T-helper 1 cell (primary cell): ENCODE measurements at places on chromosomes 3 and 15.

DNA sequence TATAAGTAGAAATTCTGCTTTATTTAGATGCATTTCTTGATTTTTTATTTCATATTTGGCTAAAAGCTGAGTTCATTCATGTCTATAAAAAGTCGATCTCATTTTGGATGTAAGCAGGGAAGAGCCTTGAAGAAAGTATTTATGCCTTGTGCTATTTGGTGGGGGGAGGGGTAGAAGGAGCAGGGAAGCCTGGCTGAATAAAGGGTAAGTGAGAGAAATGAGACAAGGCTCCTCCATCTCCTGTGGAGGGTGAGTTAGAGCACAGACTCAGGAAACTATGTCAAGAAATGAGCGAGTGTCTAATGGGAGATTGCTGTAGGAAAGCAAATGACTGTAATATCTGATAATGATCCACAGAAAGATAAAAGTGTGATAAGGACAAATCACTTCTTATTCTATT lies 121.8 kb upstream of the ATP11B start:
- DNase-seq = no peak

DNA sequence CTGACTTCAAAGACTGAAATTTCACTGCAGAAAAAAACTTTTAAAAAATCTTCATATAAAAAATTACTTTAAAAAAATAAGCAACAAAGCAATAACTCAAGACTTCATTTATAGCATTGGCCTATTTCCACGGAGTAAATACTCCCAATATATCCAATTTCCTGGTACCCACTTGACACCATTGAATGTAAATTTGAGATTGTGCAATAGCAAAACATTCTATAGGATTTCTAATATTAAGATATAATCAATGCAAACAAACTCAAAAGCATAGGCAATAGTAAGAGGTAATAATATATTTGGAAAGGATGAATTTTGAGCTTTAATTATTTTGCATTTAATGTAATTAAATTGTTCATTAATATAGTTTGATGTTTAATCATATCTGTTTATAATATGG lies 148.0 kb upstream of the CNTN6 start:
- no peak for DNase-seq

DNA sequence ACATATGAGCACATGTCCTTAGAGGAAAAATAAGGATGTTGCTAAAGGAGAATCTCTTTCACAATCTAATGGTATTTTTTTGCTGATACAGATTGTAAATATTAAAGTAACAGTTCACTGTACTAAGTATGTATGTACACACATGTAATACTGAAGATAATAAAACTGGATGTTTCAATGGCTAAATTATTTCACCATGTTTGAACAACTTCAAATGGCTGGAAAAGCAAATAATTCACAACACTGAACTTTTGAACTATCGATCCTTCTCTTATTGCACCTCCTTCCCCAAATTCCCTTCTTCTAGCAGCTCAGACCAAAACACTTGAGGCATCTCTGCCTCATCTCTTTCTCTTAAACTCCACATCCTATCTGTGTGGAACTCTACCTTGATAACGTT lies 149.5 kb downstream of the EPHA3 start:
- no peak for DNase-seq

DNA sequence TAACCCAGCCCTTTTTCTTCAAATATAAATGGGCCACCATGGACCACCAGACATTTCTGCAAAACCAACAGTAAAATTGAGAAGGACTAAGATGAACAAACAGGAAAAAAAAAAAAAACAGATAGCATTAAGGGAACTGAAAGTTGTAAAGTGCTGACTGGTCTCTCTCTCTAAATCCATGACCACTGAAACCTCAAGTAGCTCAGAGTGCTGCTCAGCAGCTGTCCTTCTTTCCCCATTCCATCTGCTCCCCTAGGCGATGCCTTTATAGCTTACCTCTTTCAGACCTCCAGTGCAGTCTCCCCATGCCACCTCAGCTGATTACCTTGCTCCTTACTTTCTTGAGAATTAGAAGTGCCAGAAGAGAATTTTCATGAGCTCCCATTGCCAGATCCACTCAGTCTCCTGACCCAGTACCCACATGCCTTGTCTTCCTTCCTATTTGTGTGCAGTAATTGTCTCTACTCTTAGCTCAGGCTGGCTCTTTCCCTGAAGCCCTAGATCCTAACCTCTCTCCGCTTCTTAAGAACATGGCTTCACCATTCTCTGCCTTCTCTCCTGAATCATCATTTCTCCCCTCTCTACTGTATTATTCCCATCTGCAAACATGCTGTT lies 23.9 kb upstream of the XIRP1 start:
- DNase-seq = no peak

DNA sequence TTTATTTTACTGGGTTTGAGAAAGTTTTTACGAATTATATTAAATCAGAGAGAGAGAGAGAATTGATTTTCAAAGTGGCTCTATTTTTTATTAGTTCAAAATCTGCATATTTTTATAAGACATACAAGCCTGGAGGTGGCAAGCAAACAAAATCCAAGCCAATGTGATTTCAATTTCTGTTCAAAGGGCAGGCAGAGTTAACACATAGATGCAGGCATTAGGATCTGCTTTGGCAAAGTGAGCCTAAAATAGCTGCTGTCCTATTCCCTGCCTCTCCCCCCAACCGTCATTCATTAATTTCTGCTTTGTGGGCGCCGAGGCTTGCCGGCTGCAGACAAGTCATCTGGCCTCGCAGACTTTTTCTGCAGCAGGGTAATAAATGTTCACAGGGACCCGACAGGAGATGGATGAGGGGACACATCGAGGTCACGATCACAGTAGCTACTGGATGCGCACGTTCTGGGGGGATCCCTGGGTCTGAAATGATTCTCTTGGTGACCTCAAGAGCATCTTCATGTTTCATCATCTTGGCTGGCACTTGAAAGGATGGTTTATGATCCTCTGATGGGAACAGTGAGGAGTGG lies 123.9 kb upstream of the SLC6A11 start:
- DNase-seq = no peak

DNA sequence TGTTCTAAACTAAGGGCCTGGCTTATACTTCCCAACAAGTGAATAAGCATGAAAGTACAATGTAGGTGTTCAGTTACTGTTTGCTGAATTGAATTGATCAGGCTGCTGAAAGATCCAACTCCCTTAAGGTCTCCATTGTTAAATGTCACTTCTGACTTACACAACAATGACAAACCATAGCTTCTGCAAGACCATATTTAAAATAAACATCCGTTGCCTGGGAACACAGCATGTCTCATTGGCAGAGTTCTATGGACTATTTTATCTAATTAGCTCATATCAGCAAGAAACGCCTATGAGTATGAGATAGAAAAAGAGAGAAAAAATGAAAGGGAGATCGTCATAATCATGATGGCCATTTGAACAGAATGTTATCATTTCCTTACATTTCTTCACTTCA lies 605.4 kb downstream of the FGF12 start:
- DNase-seq = no peak

GRCh38 chr15:24877174-24877573 lies 77.6 kb upstream of the SNRPN start:
- no peak for DNase-seq

DNA sequence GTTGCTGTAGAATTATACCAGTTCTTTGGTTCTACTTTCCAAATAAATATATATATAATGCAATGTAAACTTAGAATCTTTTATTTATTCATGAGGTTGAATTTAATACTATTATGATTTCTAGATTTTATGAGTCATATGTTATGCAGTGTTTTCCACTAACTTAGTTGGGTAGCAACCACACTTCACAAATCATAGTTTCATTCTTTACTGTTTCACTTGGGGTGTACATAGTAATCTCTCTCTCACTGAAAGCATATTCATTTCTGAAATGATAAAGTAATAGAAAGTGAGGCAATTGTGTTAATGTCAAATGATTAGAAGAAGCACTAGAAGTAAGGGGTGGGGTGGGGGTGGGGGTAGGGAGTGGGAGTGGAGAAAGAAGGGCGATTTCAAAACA lies 52.6 kb downstream of the IQCH start:
- peak; percentile 51 for DNase-seq

DNA sequence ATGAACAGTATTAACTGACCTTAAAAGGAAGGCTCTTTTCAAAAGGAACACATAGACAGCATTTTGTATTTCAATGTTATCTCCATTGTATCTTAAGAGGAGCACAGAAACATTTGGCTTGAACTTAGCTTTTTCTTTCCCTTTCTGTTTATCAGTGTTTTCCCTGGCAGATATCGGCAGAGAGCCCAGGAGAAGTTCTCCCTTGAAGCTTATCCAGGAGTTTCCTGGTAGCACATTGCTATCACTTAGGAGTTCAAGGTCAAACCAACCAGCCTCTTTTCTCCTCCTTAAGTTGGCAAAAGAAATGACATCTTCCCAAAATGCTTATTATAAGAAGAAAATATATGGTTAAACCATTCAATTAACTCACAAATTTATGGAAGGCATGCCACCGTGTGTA lies 344.6 kb upstream of the UBE2E2 start:
- no peak for DNase-seq

- no peak for DNase-seq
Observed at GRCh38 chr3:36777424-36778218, 13.3 kb upstream of the DCLK3 start.

DNA sequence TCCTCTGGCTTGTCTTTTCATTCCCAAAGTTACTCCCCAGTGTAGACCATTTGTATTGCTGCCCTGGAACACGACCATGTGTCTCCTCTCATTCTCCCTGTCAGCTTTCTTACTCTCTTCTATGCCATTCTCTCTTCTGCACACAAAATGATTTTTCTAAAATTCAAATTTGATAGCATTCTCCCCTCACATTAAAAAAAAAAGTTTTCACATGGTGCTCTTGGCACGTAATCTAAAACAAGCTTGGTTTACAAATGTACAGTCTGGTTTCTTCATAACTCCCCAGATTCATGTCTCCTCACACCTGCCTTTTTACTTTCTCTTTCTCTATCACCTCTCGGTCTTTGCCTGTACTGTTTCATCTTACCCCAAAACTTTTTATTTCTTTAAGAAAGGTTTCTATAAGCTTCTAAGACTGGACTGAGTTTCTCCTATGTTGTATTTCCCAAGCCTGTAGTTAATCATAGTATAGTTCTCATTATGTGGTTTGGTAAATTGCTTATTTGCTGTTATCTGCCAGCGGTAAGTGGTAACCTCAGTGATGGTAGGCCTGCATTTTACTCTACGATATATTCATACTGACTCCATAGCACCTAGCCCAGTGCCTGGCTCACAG lies 31.2 kb downstream of the BCHE start:
- no peak for DNase-seq

- DNase-seq = no peak
Observed at GRCh38 chr3:112651071-112651470, 10.1 kb upstream of the CCDC80 start.

- DNase-seq = no peak
Observed at GRCh38 chr3:53196575-53197407, 35.8 kb downstream of the PRKCD start.

DNA sequence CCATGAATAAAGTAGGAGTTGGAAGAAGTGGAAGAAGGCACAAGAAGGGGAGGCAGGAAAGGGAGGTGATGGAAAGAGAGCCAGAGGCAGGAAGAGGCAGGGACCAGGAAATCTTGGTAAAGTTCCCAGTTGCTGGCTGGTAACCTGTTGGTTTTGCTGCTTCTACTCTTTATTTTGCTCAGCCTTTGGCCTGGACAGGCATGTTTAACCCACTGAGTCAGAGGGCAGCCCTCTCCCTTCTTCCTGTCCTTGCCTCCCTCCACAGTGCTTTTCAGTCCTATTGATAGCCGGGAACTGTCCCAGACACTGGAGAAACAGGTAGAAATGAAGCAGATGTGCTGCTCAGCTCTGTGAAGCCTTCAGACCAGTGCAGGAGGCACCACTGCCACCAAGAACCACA lies 43.4 kb upstream of the APEH start:
- no peak for DNase-seq

DNA sequence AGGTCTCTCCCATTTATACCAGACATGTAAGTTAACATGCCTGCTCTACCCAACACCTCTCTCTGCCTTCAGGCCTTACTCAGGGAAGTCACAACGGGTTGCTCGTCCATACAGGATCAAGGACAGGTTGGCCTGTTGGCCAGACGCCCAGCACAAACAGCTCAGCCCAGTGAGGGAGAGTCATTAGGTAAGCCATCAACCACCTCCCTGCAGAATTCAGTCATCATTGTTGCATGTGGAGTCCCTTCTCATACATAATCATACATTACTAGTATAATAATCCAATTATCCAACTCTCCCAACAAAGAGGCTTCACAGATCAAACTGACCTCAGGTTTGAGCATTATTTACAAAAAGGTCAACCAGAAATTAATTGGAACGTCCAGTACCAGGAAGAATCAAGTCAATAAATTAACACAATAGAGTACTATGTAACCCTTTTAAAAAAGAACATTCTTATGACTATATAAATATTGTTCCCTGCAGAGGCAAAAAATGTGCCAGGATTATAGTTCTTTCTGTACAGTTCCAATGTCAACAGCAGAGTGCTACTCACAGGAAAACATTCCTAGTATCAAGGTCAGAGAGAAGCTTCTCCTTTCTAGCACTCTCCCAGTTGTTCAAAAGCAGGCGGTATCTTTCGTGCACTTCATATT lies 33.2 kb downstream of the HOMER2 start:
- DNase-seq = no peak

- no peak for DNase-seq
Observed at GRCh38 chr3:189577050-189577951, 53.9 kb upstream of the TP63 start.

DNA sequence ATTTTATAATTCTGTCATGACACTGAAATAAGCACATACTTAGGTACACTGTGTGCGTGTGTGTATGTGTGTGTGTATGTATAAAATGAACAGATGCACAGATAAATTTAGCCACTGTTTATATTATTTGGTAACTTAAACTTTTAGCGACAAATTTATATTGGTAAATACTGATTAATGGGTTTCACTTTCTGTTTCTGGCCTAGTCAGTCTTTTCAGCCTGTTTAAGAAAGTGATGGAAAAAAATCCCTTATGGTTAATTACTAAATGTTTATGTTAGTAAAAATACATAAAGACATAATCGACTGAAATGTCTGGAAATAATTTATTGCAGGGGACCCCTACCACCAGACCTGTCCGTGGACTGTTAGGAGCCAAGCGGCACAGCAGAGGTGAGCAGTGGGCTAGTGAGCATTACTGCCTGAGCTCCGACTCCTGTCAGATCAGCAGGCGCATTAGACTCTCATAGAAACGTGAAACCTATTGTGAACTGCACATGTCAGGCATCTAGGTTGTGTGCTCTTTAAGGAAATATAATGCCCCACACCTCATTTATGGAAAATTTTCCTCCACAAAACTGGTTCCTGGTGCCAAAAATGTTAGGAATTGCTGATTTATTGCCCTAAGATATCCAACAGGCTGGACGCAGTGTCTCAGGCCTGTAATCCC lies 717.4 kb downstream of the SI start:
- DNase-seq = no peak

DNA sequence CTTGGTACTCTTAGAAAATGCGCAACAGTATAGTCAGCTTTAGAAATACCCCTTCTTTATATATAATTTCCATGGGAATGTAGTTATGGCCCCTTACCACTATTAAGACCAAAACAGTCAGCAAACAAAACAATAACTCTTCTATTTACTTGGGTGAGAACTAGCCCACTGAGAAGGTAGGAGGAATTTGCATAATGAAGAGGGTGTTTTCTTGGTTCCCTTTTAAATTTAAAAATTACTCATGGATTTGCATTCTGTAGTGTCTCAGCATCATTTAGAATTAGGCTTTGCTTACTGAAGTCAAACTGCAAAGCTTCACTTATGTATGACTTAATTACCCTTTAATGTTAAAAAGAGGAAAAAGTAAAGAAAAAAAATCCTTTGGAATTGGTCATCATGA lies 350.8 kb downstream of the PTPRG start:
- DNase-seq = no peak

GRCh38 chr3:124833710-124834332 lies 53.3 kb downstream of the ITGB5 start:
- DNase-seq = no peak
